Stimulated activated CD4-positive, alpha-beta T cell treated with anti-CD3 and anti-CD28 coated beads, Interleukin-1b, Interleukin-23, amount 100 ng/mL, for 48 hours (primary cell): ENCODE measurements at places on chromosomes 5 and 9.

- no peak for DNase-seq
These were observed 120.2 kb downstream of the PSD2 start for GRCh38 chr5:139915834-139916233.

DNA sequence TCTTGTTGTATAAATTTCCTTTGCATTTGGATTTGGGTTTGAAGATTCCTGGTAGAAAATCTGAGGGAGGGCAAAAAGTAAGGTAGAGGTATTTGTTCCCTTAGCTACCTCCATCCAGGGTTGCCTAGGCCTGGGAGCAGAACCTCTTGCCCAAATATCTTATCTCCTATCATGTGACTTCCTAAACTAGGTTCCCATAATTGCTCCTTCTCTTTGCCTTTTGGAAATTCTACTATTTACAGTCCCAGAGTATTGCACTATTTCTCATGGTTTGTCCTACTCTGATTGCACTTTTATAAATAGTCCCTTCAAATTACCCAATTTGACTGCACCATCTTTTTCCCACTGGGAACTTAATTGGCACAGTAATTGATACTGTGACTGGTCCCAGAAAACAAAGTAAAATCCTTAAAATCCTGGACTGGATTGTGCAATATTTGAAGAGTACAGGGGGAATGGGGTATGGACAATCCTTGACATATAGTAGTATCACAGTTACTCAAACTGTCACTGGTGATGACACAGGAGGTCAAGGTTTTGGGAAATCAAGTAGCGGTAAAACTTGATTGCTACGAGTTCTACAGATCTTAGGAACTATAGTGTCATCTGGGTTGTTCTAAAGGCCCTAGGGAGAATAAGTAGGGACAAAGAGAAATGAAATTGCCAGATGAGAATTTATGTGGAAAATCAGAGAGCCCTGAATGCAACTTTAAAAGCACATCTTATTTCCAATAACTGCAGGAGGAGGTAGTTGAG is 31.5 kb upstream of the TMED7 start:
- DNase-seq = no peak

- no peak for DNase-seq
These were observed 3.4 kb upstream of the EBF1 start for GRCh38 chr5:159103086-159103485.

- DNase-seq = no peak
These were observed 15.4 kb upstream of the F2R start for GRCh38 chr5:76700571-76700970.

- no peak for DNase-seq
These were observed 335.1 kb upstream of the PDE4D start for GRCh38 chr5:60228676-60229075.

GRCh38 chr9:15416880-15417279 is 5.8 kb upstream of the SNAPC3 start:
- peak; percentile 5 for DNase-seq

DNA sequence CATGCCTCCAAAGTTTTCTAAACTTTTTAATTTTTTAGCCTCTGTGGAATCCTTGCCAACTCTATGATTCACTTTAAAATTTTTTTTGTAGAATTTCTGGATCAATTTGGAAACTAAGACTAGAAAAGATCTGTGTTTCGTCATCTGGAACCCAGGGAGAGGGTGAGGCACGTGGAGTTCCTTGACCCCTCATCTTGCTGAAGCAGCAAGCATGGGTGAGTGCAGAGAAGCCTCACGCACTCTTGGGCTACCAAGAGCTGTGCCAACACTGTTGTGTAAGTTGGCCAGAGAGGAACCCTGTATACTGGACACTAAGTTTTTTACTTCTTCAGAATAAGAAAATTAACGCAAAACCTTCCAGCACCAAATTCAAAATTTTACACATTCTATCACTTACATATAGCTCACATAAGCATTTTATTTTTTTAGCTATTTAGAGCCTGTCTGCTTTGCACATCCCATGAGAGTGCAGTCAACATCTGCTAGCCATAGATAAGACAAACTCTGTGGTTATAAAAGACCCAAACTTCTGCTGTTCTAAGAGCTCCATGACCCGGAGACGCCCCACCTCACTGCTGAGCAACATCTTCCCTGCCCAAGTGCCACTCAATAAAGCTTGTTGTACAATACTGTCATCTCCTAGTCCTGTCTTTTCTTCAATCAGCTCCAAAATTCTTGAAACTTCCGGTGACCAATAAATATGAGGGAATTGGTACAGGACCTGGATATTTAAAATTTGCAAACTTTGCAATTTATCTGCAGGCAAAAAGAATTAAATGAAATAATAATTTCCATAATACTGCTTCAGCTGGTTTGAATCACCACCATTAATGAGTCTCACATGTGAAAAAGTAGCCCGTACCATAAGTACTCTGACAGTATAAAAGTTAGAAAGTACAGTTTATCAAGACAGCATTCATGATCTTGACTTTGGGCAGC is 69.7 kb upstream of the ADCY2 start:
- DNase-seq = no peak

GRCh38 chr5:160976181-160976580 is 124.2 kb upstream of the ATP10B start:
- DNase-seq = no peak
